ENCODE measurements at places on chromosomes 1 and 21.

GRCh38 chr1:14590411-14591180 is 7.9 kb upstream of the KAZN start:
- no peak for DNase-seq

GRCh38 chr1:233490488-233490887 is 123.4 kb upstream of the KCNK1 start:
- no peak for DNase-seq

- DNase-seq, result no peak
Observed at GRCh38 chr1:159408862-159409400, 23.1 kb upstream of the OR10J4 start.

DNA sequence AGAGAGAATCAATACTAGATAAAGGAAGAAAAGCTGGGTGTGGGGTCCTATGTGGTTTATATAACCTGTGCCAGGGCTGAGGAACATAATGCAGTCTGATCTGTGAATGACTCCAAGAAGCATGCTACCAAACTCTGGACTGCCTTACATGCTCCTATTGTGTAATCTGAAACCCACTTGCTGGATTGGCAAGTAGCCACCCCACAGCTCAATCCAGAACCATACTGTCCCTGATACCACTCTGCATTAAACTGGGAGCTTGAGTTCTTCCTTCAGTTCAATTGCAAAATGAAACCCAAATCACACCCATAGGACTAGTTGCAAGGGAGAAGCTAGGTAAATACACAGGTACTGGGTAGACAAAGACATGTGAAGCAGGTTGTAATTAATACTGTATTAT is 115.4 kb upstream of the NEGR1 start:
- no peak for DNase-seq

GRCh38 chr1:21622466-21623315 is 46.5 kb downstream of the RAP1GAP start:
- DNase-seq, result peak; percentile 11

DNA sequence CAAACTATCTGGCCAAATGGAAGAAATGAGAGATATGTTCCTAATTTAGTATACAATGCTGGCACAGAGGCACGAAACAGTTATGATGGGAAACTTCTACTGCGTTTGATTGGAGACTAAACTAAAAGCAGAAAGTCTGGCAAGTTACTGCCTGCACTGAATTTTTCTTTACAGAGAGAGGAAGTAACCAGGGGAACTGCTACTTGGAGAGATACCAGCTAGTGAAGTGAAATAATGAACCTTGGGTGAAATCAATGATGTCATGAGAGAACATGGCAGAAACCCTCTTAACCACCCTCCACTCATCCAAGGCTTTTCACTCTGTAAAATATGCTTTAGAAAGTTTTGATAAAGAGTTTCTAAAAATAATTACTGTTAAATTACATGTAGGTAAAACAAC is 29.3 kb downstream of the NIBAN1 start:
- no peak for DNase-seq

DNA sequence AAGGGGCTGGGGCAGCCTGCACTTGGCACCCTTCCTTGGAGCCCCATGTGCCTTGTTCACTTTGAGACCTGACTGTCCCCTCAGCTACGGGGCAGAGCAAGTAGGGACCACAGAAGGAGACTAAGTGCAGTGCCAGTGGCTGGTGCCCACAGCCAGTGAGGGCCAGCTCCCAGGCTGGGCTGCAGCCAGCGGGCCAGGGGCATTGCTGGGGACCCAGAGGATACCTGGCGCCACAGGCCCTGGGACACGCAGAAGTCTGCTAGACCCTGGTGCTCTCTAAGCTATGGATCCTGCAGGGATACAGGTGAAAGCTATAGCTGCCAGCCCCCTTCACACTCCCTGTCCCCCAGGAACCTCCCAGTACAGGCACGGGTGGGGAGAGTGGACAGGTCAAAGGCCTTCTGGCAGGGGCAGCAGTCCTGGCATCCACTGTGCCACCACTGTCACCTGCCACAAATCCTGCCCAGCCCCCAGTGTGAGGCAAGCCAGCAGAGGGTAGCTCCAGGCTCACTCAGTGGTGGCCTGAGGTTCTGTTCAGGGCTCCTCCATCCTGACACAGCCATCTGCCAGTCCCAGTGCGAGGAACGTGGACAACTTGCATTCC is 1.3 kb downstream of the CLCNKA start:
- DNase-seq, result no peak

GRCh38 chr1:100799954-100800612 is 80.5 kb downstream of the VCAM1 start:
- DNase-seq, result no peak

- DNase-seq, result no peak
Observed at GRCh38 chr1:53408755-53409129, 50.5 kb upstream of the DMRTB1 start.

- no peak for DNase-seq
Observed at GRCh38 chr1:26857473-26858060, 5.4 kb upstream of the SFN start.

GRCh38 chr21:29185172-29185571 is 54.7 kb downstream of the MAP3K7CL start:
- DNase-seq, result no peak

GRCh38 chr1:200319148-200319547 is 90.7 kb downstream of the ZNF281 start:
- no peak for DNase-seq

DNA sequence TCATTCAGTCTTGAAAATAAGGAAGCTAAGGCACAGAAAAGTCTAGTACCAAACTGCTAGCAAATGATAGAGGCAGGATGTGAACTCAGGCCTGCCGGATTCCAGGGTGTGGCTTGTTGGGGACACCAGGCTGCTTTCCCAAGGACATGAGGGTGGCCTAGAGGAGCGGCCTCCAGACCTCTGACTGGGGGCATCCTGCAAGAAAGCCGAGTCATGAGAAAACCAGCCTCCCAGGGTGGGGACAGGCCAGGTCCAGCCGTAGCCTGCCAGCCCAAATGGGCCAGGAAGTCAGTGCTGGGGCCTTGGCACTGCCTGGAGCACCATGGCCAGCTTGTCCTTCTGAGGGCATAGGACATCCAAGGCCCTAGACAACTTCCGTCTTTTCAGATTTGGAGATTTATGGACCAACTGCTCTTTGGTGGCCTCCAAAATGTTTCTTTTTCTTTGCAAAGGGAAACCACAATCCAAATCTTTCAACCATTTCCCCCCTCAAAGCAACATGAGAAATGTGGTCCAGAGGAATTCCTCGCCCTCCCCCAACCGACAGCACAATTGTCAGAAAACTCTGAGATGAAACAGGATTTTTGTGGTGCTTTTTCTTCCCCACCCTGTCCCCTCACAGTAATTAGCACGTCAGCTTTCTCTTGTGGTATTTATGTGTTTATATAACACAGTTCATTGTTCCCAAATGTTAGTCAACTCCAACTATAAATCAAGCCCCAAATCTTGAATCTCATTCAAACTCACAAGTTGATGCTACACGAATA is 212.3 kb downstream of the KAZN start:
- no peak for DNase-seq

GRCh38 chr1:156859523-156860112 is 701 bp upstream of the INSRR start:
- DNase-seq, result no peak

DNA sequence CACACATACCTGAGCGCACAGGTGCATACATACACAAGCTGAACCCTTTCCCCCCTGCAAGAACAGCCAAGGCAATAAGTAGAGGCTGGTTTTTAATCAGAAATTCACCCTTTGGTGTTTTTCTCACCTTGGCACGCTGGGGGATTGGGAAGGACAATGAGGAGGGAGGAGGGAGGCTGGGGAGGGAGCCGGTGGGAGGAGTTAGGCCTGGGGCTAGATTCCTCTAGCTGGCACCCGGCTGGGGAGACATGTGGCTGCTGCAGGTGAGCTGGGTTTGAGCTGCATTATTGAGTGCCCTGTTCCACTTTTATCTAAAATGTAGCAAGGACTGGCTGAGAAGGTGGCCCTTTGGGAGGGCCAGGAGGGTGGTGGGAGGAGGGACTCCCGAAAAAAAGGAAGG is 97.8 kb upstream of the CSF3R start:
- no peak for DNase-seq

DNA sequence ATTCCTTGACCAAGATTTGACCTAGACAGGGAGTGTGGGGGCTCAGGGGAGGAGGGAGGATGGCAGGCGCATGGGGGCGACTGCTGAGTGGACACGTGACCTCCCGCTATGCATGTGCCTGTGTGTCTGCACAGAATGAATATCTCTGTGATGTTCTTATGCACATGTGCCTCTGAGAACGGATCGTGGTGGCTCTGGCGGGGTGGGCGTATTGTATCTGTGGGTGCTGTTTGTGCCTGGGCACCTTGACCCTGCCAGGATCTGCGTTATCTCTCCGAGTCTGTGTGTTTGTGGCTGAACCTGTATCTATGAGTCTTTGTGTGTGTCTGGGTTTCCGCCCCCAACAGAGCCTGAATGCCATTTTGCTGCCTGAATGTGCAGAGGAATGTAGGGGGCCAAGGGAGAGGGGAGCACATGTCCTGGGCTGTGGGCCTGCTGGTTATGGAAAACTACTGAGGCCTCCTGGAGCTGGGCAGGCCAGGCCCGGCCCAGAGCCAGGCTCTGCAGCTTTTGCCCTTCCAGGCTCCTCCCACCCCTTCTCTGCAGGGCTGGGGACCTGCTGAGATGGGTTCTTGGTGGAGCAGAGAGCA is 102.5 kb downstream of the EBNA1BP2 start:
- DNase-seq, result no peak

GRCh38 chr1:63651161-63651701 is 58.0 kb downstream of the PGM1 start:
- peak; percentile 3 for DNase-seq

DNA sequence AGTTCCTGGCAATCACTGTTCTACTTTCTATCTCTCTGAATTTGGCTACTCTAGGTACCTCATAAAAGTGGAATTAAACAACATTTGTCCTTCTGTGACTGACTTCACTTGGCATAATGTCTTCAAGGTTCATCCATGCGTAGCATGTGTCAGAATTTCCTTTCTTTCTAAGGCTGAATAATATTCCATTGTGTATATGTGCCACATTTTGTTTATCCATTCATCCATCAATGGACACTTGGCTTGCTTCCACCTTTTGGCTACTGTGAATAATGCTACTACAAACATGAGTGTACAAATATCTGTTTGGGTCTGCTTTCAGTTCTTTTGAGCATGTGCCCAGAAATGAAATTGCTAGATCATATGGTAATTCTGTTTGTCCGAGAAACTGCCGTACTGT is 14.7 kb downstream of the CACHD1 start:
- DNase-seq, result no peak

GRCh38 chr21:45831991-45832740 is 149.4 kb upstream of the COL6A1 start:
- no peak for DNase-seq

- DNase-seq, result no peak
Observed at GRCh38 chr21:45002381-45003204, 62.8 kb downstream of the SLX9 start.

All from stimulated activated CD8-positive, alpha-beta memory T cell treated with anti-CD3 and anti-CD28 coated beads, Interleukin-7, amount 100 ng/mL, for 1 hour (primary cell).